ENCODE measurements at places on chromosomes 5 and 9. TPM values are rescaled to one million over a fixed set of nuclear protein-coding genes. Genes with fewer than 3 reads are reported as not detected.

GRCh38 chr9:97315550-97315949, 8.1 kb downstream of the CCDC180 start:
- H3K27ac ChIP-seq, result no peak overlapping the region
- no peak overlapping the region for H3K4me3 ChIP-seq
- H3K4me1 ChIP-seq, result no peaks in the 10 kb centered on the region
- H3K27me3 ChIP-seq, result no peaks in the 10 kb centered on the region
- no peak for DNase-seq
- H3K36me3 ChIP-seq, result peaks cover 20% of the 10 kb centered on the region

DNA sequence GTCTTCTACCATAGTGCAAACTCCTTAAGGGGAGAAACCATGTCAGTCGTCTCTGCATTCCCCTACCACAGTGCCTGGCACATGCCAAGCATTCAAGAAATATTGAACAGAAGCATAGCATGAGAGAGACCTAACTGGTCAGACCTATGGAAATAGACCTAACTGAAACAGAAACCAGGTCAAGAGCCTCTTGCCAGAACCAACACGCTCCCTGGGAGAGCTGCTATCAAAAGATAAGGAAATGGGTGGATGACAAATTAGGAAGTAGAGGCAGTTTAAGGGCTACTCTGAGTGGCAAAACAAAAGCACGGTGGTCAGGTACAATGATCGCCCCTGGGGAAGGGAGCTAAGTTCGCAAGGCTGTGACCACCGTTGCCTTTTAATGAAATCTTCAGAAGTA, 66.0 kb upstream of the SMIM15 start:
- peak; percentile 26 for DNase-seq
- H3K36me3 ChIP-seq, result no peaks in the 10 kb centered on the region
- H3K27ac ChIP-seq, result no peak overlapping the region
- no peak overlapping the region for H3K4me3 ChIP-seq
- no peaks in the 10 kb centered on the region for H3K27me3 ChIP-seq

DNA sequence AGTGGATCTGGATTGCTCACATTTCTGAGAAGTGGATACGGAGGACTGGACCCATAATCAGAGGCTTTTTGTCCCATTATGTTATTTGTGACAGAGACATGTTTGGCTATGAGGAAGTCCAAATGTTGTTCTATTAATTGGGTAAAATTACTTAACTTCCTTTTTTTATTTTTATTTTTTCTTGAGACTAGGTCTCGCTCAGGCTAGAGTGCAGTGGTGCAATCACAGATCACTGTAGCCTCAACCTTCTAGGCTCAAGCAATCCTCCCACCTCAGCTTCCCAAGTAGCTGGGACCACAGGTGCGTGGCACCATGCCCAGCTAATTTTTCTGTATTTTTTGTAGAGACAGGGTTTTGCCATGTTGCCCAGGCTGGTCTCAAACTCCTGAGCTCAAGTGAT, 11.9 kb upstream of the PGGT1B start:
- no peaks in the 10 kb centered on the region for H3K27me3 ChIP-seq
- no peak overlapping the region for H3K4me3 ChIP-seq
- DNase-seq, result peak; percentile 28
- peaks cover 10% of the 10 kb centered on the region for H3K36me3 ChIP-seq

DNA sequence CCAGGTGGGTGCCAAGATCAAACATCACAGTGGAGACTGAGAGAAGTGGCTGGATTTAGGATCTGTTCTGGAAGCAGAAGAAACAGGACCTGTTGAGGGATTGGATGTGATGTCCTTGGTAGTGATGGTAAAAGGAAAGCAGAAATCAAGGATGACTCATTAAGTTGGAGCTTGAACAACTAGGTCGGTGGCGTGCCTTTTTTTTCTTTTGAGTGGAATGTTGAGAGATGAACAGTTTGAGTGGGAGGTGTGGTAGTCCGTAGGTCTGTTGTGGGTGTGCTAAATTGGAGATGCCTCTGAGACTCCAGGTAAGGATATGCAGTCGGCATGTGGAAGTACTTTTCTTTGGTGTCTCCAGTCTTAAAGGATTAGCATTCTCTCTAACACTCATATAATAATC, 92.1 kb upstream of the IL12B start:
- no peak overlapping the region for H3K27ac ChIP-seq
- no peak overlapping the region for H3K4me3 ChIP-seq
- H3K4me1 ChIP-seq, result no peaks in the 10 kb centered on the region

DNA sequence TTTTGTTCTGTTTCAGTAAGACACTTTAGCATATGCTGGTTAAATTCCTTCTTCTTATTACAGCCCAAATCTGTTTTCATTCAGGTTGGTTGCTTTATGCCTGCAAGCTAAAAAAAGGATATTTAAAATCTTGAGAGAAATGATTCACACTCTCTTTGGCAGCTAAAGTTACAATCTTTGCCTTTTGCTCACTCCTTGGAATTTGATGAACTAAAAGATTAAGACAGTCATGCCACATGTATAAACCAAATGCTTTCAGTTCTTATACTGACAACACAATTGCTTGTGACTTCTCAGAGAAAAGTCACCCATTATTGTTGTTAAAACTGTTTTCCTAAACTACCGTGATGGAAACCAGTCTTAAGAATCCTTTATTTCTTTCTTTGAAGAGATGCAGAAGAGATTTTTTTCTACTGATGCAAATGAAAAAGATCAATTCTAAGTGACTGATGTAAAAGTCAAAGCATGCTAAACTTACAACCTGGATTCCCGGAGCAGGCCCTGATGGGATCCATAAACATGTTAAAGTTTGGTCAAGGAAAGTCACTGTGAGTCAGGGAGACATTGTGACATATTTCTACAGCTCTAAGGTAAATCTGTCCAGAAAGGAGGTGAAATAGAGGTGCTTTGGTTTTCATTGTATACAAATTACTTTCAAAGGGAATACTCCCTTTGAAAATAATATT, 144.2 kb upstream of the CDH10 start:
- H3K27ac ChIP-seq, result no peak overlapping the region
- no peaks in the 10 kb centered on the region for H3K4me1 ChIP-seq
- no peak for DNase-seq
- H3K36me3 ChIP-seq, result no peaks in the 10 kb centered on the region
- no peaks in the 10 kb centered on the region for H3K27me3 ChIP-seq
- H3K4me3 ChIP-seq, result no peak overlapping the region

- H3K4me1 ChIP-seq, result peaks cover 3% of the 10 kb centered on the region
- H3K4me3 ChIP-seq, result peak overlapping the region; percentile 5
- no peaks in the 10 kb centered on the region for H3K27me3 ChIP-seq
- H3K36me3 ChIP-seq, result peaks cover 11% of the 10 kb centered on the region
Measured at GRCh38 chr9:89405826-89406225, 87.5 kb downstream of the SECISBP2 start.

GRCh38 chr5:102660111-102660510, 95.0 kb upstream of the PAM start:
- no peaks in the 10 kb centered on the region for H3K36me3 ChIP-seq
- no peaks in the 10 kb centered on the region for H3K27me3 ChIP-seq
- H3K27ac ChIP-seq, result no peak overlapping the region
- H3K4me1 ChIP-seq, result no peaks in the 10 kb centered on the region
- H3K4me3 ChIP-seq, result no peak overlapping the region

GRCh38 chr9:24189986-24190385, 355.7 kb downstream of the IZUMO3 start:
- no peaks in the 10 kb centered on the region for H3K4me1 ChIP-seq
- H3K27me3 ChIP-seq, result no peaks in the 10 kb centered on the region
- DNase-seq, result no peak
- H3K4me3 ChIP-seq, result no peak overlapping the region
- no peaks in the 10 kb centered on the region for H3K36me3 ChIP-seq

GRCh38 chr5:125587631-125588030, 835.6 kb upstream of the GRAMD2B start:
- no peak for DNase-seq
- peaks cover 6% of the 10 kb centered on the region for H3K4me1 ChIP-seq
- H3K36me3 ChIP-seq, result no peaks in the 10 kb centered on the region
- no peaks in the 10 kb centered on the region for H3K27me3 ChIP-seq
- H3K27ac ChIP-seq, result no peak overlapping the region
- no peak overlapping the region for H3K4me3 ChIP-seq

GRCh38 chr9:92639791-92640271, 30.1 kb downstream of the IPPK start:
- no peaks in the 10 kb centered on the region for H3K27me3 ChIP-seq
- no peak overlapping the region for H3K27ac ChIP-seq
- peaks cover 3% of the 10 kb centered on the region for H3K4me1 ChIP-seq

ADGRD2 gene
- total RNA-seq, result not detected

MTX3 gene
- 9.3 TPM for total RNA-seq

GMCL2 gene
- total RNA-seq, result not detected

PFN3 gene
- not detected for total RNA-seq
